Stimulated activated CD4-positive, alpha-beta T cell treated with anti-CD3 and anti-CD28 coated beads, Interleukin-12 subunit alpha, Interleukin-12 subunit beta, amount 100 ng/mL, for 48 hours (primary cell): ENCODE measurements at places on chromosomes 4 and X.

- no peak for DNase-seq
Measured at GRCh38 chrX:103806862-103807474, 25.1 kb downstream of the RAB9B start.

DNA sequence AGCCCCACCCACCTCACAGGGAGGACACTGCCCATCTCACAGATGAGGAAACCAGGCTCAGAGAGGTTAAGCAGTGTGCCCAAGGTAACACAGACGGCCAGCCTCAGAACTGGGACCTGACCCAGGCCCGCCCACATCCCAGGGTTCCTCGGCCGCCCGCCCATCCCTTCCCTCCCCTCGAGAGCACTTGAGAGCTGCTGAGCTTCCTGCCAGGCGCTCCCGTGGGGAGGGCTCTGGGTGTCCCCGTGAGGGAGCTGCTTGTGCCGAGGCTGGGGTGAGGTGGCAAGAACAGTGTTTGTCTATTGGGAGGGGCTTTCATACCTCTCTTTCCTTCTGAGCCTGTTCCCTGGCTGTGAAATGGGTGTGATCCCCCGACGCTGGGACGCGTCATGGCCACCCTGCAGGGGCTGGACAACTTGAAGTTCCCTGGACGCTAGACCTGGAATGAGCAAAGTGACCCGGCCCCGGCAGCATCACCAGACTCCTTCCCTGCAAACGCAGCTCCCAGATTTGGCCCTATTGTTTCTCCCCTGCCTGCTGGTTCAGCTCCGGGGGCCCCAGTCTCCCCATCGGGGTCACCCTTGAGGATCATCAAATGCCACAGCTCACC is 204.9 kb downstream of the AFAP1 start:
- no peak for DNase-seq

GRCh38 chrX:98405376-98405775 is 1521.7 kb downstream of the RPA4 start:
- no peak for DNase-seq

GRCh38 chrX:10121787-10122186 is 35.0 kb upstream of the CLCN4 start:
- no peak for DNase-seq

GRCh38 chrX:47194194-47194787 is 662 bp downstream of the UBA1 start:
- DNase-seq: no peak

GRCh38 chrX:53133400-53133799 is 39.5 kb downstream of the KANTR start:
- DNase-seq: no peak

DNA sequence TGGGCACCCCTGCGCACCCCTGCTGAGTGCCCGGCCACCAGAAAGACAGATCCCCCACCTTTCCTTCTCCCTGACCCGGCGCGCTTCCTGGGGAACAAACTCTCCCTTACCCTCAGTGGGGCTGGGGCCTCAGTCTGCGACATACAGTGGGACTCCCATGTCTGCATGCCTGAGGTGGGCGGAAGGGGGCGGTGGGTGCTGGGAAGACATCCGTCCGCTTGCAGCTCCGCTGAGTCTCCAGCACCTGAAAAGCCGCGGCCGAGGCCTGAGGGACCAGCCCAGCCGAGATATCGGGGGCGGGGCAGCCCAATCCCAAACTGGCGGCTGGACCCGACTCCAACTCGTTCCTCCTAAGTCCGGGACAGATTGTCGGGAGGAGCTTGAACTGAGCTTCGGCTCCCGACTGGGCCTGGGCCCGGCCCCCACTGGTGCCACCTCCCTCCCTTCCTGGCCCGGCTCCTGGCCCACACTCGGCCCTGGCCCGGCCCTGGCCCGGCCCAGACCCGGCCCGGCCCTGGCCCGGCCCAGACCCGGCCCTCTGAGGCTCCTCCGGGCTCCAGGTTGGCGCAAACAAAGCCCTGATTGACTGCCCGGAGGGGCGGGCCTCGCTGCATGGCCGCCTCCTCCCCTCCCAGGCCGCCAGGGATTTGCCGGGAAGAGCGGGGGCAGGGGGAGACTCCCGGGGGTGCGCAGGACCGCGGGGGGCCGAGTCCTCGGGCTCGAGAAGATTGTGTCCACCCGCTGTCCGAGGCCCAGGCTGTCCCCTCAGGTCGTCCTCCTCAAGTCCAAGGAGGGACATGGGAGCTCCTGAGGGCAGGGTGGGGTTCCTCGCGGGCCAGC is 877 bp upstream of the SLC16A2 start:
- no peak for DNase-seq
